ENCODE measurements at places on chromosomes 13 and 19. TPM values are rescaled to one million over a fixed set of nuclear protein-coding genes. Genes with fewer than 3 reads are reported as not detected.

DNA sequence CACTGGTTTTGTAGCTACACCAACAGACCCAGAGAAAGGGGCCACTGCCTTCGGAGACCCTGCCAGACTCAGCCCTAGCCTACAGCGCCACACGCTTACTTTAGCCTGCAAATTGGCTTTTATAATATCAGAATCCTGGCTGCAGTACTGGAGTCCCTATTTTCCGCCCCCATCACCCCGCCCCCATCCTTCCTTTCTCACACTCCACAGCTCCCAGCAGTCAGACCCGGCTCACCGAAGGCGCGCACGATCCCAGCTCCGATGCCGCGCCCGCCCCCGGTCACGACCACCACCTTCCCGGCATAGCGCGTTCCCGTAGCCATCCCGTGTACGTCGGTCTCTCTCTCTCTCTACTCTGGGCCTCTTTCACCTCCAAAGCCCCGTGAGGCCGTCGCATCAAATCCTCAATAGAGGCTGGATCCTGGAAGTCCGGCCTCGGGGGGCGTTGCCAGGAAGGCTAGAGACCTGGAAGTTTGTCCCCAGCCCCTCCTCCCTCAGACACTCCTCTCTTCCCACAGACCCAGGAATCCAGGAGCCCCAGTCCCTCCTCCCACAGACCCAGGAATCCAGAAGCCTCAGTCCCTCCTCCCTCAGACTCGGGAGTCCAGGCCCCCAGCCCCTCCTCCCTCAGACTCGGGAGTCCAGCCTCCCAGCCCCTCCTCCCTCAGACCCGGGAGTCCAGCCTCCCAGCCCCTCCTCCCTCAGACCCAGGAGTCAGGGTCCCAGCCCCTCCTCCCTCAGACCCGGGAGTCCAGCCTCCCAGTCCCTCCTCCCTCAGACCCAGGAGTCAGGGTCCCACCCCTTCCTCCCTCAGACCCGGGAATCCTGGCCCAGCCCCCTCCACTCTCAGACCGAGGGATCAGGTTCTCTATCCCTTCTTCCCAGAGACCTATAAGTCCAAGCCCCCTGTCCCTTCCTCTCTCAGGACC is at the start of gene HSD17B14:
Gene HSD17B14 (minus strand): TSS at position 403 of the 929 bp plus-strand sequence. CDS start 80 bp downstream, at position 323.
- peak within 1 kb of the TSS; percentile 61 for H3K4me3 ChIP-seq
- DNase-seq: peak; percentile 90
- H3K27me3 ChIP-seq: no peaks in the 10 kb centered on the region
- H3K4me1 ChIP-seq: peaks cover 3% of the 10 kb centered on the region
- peak within 1 kb of the TSS; percentile 91 for H3K27ac ChIP-seq
- no peaks in the 10 kb centered on the region for H3K36me3 ChIP-seq

The P2RY11 gene
- 4.0 TPM for total RNA-seq

GRCh38 chr19:3031607-3031867 is 2.5 kb upstream of the TLE2 start:
- DNase-seq: no peak
- H3K4me3 ChIP-seq: no peak overlapping the region
- peaks cover 80% of the 10 kb centered on the region for H3K27me3 ChIP-seq
- H3K36me3 ChIP-seq: no peaks in the 10 kb centered on the region
- H3K4me1 ChIP-seq: peaks cover 8% of the 10 kb centered on the region

The POLR1G gene
- 33.0 TPM for total RNA-seq

GRCh38 chr13:75633285-75633684 is 2.8 kb upstream of the LMO7 start:
- peaks cover 8% of the 10 kb centered on the region for H3K4me1 ChIP-seq
- no peak overlapping the region for H3K4me3 ChIP-seq
- no peak overlapping the region for H3K27ac ChIP-seq
- peaks cover 27% of the 10 kb centered on the region for H3K27me3 ChIP-seq
- H3K36me3 ChIP-seq: no peaks in the 10 kb centered on the region

GRCh38 chr19:48108997-48109782 is 1.4 kb downstream of the PLA2G4C start:
- H3K4me3 ChIP-seq: no peak overlapping the region
- DNase-seq: no peak
- H3K27ac ChIP-seq: no peak overlapping the region
- H3K27me3 ChIP-seq: no peaks in the 10 kb centered on the region

The ANGPTL8 gene
- total RNA-seq: not detected

The SYNGR4 gene
- not detected for total RNA-seq

- H3K4me1 ChIP-seq: peaks cover 8% of the 10 kb centered on the region
- H3K27me3 ChIP-seq: peaks cover 49% of the 10 kb centered on the region
- H3K4me3 ChIP-seq: peak overlapping the region; percentile 59
- no peaks in the 10 kb centered on the region for H3K36me3 ChIP-seq
- no peak overlapping the region for H3K27ac ChIP-seq
Measured at GRCh38 chr19:45450012-45450333, 17.8 kb upstream of the FOSB start.

GRCh38 chr13:74129500-74130191 is 4.6 kb downstream of the KLF12 start:
- no peak for DNase-seq
- peaks cover 7% of the 10 kb centered on the region for H3K27me3 ChIP-seq
- H3K4me1 ChIP-seq: peaks cover 9% of the 10 kb centered on the region

DNA sequence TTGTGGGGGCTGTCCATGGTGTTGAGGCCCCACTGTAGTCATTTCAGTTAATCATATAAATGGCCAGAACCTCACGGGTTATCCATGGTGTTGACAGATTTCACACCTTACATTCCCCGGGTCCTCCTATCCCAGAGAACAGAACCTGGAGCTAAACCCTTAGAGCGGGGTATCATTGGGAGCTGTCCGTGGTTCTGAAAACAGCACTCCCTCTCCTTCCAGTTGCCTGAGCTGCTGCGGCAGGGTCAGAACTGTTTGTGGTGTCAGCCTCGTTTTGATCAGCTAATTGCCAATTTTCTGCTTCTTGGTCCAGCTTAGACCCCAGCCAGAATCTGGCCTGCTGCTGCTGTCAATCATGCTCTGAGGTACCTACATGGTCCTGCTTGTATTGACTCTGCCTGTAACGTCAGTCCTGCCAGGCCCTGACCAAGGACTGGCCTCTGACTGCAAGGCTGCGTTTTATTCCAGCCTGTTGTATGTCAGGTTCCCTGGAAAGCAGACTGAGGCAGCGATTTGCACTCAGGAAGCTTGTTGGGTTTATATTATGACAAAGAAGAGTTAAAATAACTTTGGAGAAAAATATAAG is 55.8 kb upstream of the KCTD15 start:
- H3K36me3 ChIP-seq: no peaks in the 10 kb centered on the region
- no peaks in the 10 kb centered on the region for H3K27me3 ChIP-seq
- no peak overlapping the region for H3K27ac ChIP-seq
- H3K4me3 ChIP-seq: no peak overlapping the region
- peak; percentile 92 for DNase-seq

The ZNF534 gene
- total RNA-seq: not detected

DNA sequence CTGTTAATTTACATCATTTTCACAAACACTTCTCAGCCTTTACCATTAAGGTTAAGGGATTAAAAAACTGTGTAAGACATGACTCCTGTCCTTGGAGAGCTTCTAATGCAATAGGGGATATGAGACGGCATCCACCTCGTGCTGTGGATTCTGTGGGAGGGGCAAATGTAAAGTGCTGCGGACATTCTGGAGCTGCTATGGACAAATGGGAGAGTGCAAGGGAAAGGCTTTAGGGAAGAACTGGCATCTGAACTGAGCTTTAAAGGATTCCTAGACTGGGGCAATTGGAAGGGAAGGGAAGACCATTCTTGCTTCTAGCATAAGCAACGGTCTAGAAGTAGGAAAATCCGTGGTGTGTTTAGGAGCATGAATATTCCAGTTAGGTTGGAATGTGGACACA is 31.4 kb downstream of the CDADC1 start:
- H3K4me3 ChIP-seq: no peak overlapping the region
- peak; percentile 40 for DNase-seq
- H3K27ac ChIP-seq: no peak overlapping the region
- H3K27me3 ChIP-seq: no peaks in the 10 kb centered on the region
- H3K4me1 ChIP-seq: peaks cover 14% of the 10 kb centered on the region
- H3K36me3 ChIP-seq: no peaks in the 10 kb centered on the region

The NALCN gene
- 0.04 TPM for total RNA-seq

DNA sequence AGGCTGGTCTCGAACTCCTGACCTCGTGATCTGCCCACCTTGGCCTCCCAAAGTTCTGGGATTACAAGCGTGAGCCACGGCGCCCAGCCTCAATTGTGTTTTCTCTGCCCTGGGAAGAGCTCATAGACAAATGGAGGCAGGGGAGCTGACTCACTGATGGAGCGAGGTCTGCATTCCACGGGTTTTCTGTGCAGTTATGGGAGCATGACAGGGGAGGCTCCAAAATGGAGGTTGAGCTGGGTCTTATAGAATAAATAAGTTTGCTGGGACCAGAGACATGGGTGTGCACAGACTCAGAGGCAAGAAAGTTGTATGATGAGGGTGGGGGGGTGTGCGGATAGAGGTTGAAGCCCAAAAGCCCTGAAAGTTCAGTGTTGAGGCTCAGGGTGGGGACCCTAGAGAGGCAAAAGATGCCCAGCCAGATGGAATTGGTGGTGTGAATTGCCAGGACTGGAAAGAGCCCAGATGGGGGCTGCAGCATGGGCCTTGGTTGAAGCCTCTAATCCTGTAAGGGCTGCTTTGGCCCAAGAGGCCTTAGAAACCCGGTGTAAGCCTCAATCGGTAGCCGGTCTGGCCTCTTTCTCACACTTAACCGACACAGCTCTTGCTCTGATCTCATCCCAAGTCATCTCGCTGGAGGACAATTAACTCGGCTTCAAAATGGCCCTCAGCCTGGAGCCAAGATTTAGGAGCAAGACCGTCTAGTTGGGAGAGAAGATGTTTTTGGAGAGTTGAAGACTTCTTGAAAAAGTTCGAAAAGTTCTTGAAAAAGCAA is 1.9 kb downstream of the TPM4 start:
- peak overlapping the region; percentile 95 for H3K27ac ChIP-seq

The LAIR2 gene
- total RNA-seq: not detected

DNA sequence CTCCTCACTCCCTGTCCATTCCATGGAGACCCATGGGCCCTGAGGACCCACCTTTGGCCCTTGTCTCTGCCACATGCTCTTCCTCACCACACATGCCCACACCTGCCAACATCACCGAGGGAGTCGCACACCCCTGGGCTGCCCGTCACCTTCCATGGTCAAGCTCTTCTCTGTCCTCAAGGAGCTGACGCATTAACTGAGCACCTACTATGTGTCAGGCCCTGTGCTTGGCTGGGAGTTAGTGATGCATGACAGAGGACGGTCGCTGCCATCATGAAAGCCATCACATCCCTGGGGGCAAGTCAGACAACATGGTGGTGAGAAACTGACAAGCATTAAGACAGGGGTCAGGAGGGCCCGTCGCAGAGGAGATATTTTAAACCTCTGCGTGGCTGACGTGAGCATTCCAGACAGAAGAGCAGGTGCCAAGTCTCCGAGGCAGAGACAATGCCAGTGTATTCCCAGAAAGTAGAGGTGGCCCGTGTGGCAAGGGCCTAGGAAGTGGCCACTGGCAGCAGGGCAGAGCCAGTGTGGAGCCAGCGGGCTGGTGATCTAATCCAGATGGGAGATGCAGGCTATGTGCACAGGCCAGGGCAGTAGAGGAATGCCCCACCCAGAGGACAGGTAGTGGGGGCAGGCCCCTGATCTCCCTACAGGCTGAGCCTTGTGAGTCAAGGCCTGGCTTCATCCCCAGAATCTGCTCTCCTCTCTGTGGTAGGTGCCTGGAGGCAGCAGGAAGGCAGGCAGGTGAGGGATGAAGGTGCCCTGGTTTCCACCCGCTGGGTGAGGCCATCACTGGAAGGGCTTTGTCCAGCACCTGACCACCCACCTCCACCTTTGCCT is 21.2 kb downstream of the ELAVL1 start:
- no peaks in the 10 kb centered on the region for H3K4me1 ChIP-seq
- no peak for DNase-seq
- peaks cover 16% of the 10 kb centered on the region for H3K36me3 ChIP-seq
- no peak overlapping the region for H3K4me3 ChIP-seq
- no peak overlapping the region for H3K27ac ChIP-seq

The CLASRP gene
- 78.7 TPM for total RNA-seq

DNA sequence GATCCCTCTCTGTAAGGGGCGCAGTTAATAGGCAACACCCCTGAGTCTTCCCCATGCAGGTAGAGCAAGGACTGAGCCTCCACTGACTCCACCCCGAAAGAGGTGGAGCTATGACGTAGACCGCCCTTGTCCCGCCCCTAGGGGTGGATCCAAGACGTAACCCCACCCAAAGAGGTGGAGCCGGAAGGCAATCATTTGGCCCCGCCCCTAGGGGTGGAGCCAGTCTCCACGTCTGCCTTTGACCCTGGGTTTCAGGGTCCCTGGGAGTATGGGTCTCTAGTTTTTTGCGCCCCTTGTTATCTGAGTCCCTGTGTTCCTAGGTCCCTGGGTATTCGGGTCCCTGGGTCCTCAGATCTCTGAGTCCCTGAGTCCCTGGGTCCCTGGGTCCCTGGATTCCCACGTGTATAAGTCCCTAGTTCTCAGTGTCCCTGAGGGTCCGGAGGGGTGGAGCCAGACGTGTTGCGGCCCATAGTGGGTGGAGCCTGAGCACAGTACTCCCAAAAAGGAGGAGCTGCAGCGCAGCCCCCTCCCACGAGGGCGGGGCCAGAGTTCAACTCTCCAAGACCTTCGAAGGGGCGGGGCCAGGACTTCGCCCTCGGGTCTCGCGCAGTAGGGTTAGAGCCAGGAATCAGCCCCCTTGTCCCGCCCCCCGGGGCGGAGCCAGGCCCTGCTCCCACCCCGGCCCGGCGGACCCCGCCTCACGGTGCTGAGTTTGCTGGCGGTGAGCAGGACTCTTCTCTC is 5.3 kb downstream of the DENND1C start:
- H3K4me3 ChIP-seq: peak overlapping the region; percentile 56
- H3K36me3 ChIP-seq: no peaks in the 10 kb centered on the region
- H3K27me3 ChIP-seq: peaks cover 14% of the 10 kb centered on the region
- peak; percentile 100 for DNase-seq

- peaks cover 28% of the 10 kb centered on the region for H3K4me1 ChIP-seq
- no peak overlapping the region for H3K4me3 ChIP-seq
- H3K27me3 ChIP-seq: no peaks in the 10 kb centered on the region
- H3K36me3 ChIP-seq: no peaks in the 10 kb centered on the region
Measured at GRCh38 chr13:114124921-114125320, 7.5 kb downstream of the RASA3 start.

The CCL25 gene
- total RNA-seq: not detected

The DNASE2 gene
- total RNA-seq: 35.0 TPM

The FGF21 gene
- total RNA-seq: not detected

The LPAR2 gene
- total RNA-seq: 49.5 TPM

- peak; percentile 54 for DNase-seq
- peak overlapping the region; percentile 53 for H3K27ac ChIP-seq
- peaks cover 39% of the 10 kb centered on the region for H3K27me3 ChIP-seq
- H3K4me1 ChIP-seq: peaks cover 21% of the 10 kb centered on the region
Measured at GRCh38 chr19:46654621-46655152, 6.3 kb downstream of the DACT3 start.

The NPAS1 gene
- total RNA-seq: 5.0 TPM
